Mammary epithelial cell (primary cell): ENCODE measurements at places on chromosomes 5 and 9. TPM values are rescaled to one million over a fixed set of nuclear protein-coding genes. Genes with fewer than 3 reads are reported as not detected.

DNA sequence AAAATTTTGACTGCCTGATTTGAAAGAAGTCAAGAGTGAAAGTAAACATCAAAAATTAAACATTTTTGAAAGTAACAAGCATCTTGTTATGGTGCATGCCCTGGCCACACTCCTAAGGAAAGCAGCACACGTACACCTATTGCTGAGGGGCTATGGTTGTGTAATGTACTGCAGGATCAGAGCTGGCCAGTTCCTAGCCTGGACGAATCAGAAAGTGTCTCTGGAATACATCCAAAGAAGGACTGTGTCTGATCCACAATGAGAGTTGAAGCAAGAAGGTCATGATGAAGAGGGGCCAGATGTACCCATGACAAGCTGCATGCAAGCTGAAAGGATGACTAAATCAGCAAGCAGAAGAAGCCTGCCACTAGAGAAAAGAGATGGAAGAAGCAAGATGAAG, 618.2 kb downstream of the TLE1 start:
- DNase-seq: no peak

DNA sequence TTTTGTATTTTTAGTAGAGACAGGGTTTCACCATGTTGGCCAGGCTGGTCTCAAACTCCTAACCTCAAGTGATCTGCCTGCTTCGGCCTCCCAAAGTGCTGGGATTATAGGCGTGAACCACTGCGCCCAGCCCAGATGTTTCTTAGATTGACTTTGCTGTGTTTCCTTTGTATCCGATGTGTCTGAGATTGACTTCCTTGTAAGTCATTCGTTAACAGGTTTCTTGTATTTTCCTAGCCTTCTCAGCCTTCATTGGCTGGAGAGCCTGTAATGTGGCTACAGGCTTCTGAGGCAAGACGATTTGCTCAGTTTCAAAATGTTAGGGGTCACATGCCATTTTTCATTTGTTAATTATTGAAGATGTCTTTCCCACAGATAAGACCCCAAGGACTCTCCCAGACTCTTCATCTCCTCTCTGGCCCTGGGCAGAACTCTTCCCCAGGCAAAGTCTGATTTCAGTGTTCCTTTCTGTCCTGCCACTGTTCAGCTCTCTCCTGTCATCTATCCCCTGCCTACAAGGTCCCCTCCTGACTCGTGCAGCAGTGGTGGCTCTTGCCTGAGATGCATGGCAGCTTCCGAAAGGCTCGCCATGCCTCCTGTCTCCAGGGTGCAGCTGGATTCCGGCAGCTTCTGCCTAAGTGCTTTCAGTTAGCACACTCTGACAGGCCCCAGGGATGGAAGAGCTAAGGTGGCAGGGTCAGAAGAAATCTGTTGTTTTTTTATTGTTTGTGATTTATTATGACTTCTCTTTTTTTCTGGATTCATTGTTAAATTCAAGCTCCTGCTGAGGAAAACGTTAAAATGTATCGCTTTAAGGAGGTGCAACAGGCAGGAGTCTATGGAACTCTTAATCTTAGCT, 206.4 kb downstream of the AOPEP start:
- DNase-seq: no peak

DNA sequence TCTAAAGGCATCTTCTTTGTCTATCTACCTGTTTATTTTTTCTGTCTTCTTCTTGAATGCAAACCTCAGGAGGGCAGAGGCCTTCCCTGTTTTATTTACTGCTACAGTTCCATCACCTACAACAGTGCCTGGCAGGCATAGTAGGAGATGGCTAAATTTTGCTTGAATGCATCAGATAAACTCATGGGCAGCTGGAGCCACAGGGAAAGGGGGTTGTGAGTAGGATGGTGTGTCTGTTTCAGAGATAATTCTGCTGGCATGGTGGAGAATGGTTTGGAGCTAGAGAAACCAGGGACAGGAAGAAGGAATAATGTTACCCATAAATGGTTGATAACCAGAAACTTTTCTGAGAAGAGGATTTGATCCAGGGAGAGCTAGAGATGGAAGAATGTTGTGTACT, 189.8 kb upstream of the BRINP1 start:
- no peak for DNase-seq

- DNase-seq: peak; percentile 83
These were observed 49.0 kb upstream of the IRX4 start for GRCh38 chr5:1931604-1932231.

GRCh38 chr5:80672140-80672736, 17.5 kb upstream of the DHFR start:
- DNase-seq: peak; percentile 66

- DNase-seq: no peak
These were observed 5.1 kb downstream of the SPZ1 start for GRCh38 chr5:80324912-80325311.

DNA sequence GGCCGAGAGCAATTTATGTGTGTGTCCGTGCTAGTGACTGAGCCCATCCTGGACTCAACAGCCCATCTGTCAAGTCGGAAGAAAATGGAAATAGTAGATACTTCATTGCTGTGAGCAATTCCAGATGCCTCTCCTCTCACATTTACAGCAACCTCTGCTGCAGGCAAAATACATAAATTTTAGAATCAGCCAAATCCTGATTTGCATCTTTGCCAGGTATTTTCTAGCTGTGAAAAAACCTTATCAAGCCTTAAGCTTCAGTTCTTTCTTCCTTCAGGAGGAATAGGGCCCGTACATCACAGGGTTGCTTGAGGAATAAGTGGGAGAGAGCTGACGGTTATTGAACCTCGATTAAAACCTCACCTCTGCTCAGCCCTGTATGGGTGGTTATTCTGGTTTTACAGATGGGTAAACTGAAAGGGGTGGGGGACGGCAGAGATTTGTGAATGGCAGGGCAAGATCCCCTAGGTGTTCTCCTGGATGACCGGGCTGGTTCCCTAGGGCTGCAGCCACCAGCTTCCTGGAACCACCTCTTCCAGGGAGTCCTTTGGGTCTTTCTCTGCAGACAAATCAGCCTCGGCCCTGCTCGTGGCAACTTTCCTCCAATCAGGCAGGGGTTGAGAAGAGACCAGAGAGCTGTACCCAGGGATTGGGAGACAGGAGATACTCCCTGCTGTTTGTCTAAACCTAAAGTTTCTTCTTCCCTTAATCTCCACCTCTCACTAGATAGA, 5.3 kb upstream of the MSX2 start:
- no peak for DNase-seq

Gene DROSHA
- total RNA-seq: 65.5 and 68.1 TPM in 2 replicates

Gene KIF4B
- total RNA-seq: not detected

Gene TMEM174
- not detected in 2 replicates for total RNA-seq

Gene NTRK2
- total RNA-seq: 0.07 TPM in 1 of 2 replicates, not detected in the other

Gene CENPK
- total RNA-seq: 13.8 and 27.8 TPM in 2 replicates

Gene SLC36A3
- total RNA-seq: not detected
